Breast epithelium (tissue), 4 donors: ENCODE measurements at places on chromosomes 7 and 10. TPM values are rescaled to one million over a fixed set of nuclear protein-coding genes. Genes with fewer than 3 reads are reported as not detected.

- DNase-seq: no peak
Observed at GRCh38 chr7:80770061-80770460, 131.6 kb downstream of the CD36 start.

GRCh38 chr10:11104772-11105675 lies 87.4 kb downstream of the CELF2 start:
- DNase-seq: no peak

- no peak for DNase-seq
Observed at GRCh38 chr7:134856691-134857090, 77.3 kb downstream of the CALD1 start.

DNA sequence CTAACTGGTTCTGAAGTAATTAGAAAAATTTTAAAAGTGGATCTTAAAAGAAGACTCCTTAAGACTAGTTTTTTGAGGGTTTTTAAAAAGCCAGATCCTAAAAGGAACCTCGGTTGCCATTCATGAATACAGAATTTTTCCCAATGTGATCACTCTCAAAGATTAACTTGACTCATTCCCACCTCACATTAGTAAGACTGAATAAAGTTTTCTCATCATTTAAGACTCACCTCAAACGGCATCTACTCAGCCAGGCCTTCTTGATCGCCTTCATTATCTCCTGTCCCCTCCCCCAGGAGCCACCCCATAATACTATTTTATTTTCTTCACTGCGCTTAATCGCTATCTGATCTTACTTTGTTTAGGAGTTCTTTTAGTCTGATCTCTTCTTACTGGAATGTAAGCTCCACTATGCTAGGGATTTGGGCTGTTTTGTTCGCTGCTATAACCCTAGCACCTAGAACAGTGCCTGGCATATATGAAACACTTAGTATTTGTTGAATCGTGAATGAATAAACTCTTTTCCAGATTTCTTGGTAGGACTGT lies 55.9 kb upstream of the PCGF5 start:
- DNase-seq: no peak

DNA sequence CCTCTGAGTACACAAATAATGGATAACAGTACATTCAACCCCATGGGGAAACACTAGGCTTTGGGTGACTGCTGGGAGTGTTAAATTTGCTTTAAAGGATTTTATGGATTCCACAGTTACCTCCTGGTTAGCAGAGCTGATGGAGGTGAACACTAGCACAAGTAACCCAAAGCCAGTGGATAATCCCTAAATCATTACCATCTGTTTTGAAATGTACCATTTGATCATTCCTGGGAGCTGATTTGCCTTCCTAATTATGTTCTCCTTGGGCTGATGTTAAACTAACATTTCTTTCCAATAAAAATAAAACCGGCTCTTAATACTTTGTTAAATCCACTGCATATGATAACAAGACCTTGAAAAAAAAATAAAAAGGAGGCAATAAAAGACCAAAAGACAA lies 493.9 kb downstream of the PLXNA4 start:
- DNase-seq: no peak

EBLN1 gene
- total RNA-seq: not detected

SLC13A4 gene
- total RNA-seq: not detected

ASZ1 gene
- total RNA-seq: not detected

SEMA3C gene
- 108 TPM for total RNA-seq

KCNMA1 gene
- 13.6 TPM for total RNA-seq
